Astrocyte (in vitro differentiated cells and primary cell): ENCODE measurements at places on chromosomes 6 and 20. TPM values are rescaled to one million over a fixed set of nuclear protein-coding genes. Genes with fewer than 3 reads are reported as not detected.

Gene DLK2
- total RNA-seq: 0.41 and 0.68 TPM in 2 replicates

Gene TMEM170B
- total RNA-seq: 1.5 and 2.5 TPM in 2 replicates

Gene PPIL6
- 1.6 and 1.7 TPM in 2 replicates for total RNA-seq

Gene SLC22A7
- not detected in 2 replicates for total RNA-seq

Gene IRF4
- total RNA-seq: 0.30 TPM in 1 of 2 replicates, not detected in the other

Gene PLA2G7
- total RNA-seq: 0.43 and 0.48 TPM in 2 replicates

Gene LY6G6D
- total RNA-seq: not detected in 2 replicates

Gene EPB41L1
- total RNA-seq: 35.0 and 39.4 TPM in 2 replicates

Gene UBE2C
- 6.2 and 12.3 TPM in 2 replicates for total RNA-seq

Gene SFT2D1
- 54.3 and 63.9 TPM in 2 replicates for total RNA-seq

Gene UBD
- total RNA-seq: 9.9 and 13.2 TPM in 2 replicates

GRCh38 chr6:47195011-47195650 is 114.6 kb downstream of the TNFRSF21 start:
- no peaks in the 10 kb centered on the region for H3K27me3 ChIP-seq
- no peak for DNase-seq
- no peaks in the 10 kb centered on the region for H3K36me3 ChIP-seq
- no peak overlapping the region for H3K27ac ChIP-seq

GRCh38 chr6:89605861-89606260 is 32.7 kb downstream of the LYRM2 start:
- no peak overlapping the region for H3K4me3 ChIP-seq
- H3K36me3 ChIP-seq: no peaks in the 10 kb centered on the region
- H3K27me3 ChIP-seq: no peaks in the 10 kb centered on the region
- no peaks in the 10 kb centered on the region for H3K4me1 ChIP-seq
- H3K27ac ChIP-seq: no peak overlapping the region
- DNase-seq: no peak

DNA sequence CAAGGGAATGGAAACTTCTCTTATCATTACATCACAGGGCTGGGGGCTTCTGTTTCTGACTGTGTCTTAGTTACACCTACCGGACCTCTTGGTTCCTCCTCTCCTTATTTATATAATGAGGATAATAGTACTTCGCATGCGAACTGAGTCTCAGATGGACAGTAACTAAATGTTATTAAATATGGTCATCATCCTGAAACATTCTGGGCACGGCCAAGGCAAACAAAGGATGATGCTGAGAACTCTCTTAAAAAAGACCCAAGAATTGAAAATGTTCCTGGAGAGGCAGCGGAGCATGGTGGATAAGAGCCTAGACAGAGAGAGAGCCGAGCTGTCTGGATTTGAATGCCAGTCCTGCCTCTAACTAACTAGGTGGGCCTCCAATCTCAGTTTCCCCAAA is 119.8 kb upstream of the SASH1 start:
- H3K4me1 ChIP-seq: peaks cover 19% of the 10 kb centered on the region
- no peaks in the 10 kb centered on the region for H3K27me3 ChIP-seq
- no peaks in the 10 kb centered on the region for H3K36me3 ChIP-seq

DNA sequence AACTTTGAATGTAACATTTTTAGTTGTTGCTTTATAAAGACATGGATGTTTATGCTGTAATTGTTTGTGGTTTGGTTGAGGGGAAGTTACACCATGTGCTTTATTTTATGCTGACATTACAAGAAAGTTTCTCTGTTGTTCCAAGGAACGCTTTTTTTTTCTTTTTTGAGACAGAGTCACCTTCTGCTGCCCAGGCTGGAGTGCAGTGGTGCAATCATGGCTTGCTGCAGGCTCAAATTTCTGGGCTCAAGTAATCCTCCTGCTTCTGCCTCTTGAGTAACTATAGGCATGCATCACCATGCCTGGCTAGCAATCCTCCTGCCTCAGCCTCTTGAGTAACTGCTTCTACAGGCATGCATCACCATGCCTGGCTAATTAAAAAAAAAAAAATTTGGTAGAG is 21.0 kb upstream of the IFNGR1 start:
- DNase-seq: peak; percentile 56
- H3K4me3 ChIP-seq: no peak overlapping the region
- H3K27ac ChIP-seq: no peak overlapping the region

GRCh38 chr6:434051-434705 is 42.6 kb downstream of the IRF4 start:
- no peaks in the 10 kb centered on the region for H3K36me3 ChIP-seq
- no peak overlapping the region for H3K27ac ChIP-seq
- H3K4me3 ChIP-seq: no peak overlapping the region
- H3K27me3 ChIP-seq: peaks cover 13% of the 10 kb centered on the region

- H3K27me3 ChIP-seq: peaks cover 3% of the 10 kb centered on the region
- DNase-seq: no peak
These were observed 61.2 kb upstream of the HBS1L start for GRCh38 chr6:135115834-135116233.

GRCh38 chr20:23510000-23510590 is 19.2 kb downstream of the CST8 start:
- H3K36me3 ChIP-seq: no peaks in the 10 kb centered on the region
- no peak overlapping the region for H3K27ac ChIP-seq
- no peaks in the 10 kb centered on the region for H3K4me1 ChIP-seq
- no peak overlapping the region for H3K4me3 ChIP-seq
- no peak for DNase-seq
- H3K27me3 ChIP-seq: no peaks in the 10 kb centered on the region

DNA sequence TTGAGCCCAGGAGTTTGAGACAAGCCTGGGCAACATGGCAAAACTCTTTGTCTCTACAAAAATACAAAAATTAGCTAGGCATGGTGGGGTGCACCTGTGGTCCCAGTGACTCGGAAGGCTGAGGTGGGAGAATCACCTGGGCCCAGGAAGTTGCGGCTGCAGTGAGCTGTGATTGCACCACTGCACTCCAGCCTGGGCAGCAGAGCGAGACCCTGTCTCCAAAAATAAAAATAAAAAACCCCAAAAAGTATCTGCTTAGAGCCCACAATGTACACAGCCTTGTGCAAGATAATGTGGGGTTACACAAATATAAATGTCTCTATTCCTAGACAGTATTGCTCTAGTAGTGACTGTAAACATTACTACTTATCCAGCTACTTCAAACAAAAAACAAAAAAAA is 5.9 kb downstream of the ESF1 start:
- no peak for DNase-seq
- H3K27ac ChIP-seq: no peak overlapping the region
- peaks cover 35% of the 10 kb centered on the region for H3K36me3 ChIP-seq
- H3K4me3 ChIP-seq: no peak overlapping the region
- H3K27me3 ChIP-seq: no peaks in the 10 kb centered on the region

- no peak for DNase-seq
- H3K36me3 ChIP-seq: peaks cover 17% of the 10 kb centered on the region
- H3K4me3 ChIP-seq: no peak overlapping the region
These were observed 8.7 kb downstream of the UBR2 start for GRCh38 chr6:42572523-42572922.

- H3K4me1 ChIP-seq: peaks cover 11% of the 10 kb centered on the region
- no peak overlapping the region for H3K4me3 ChIP-seq
These were observed 75.8 kb downstream of the SYCP2L start for GRCh38 chr6:10962673-10963072.

- H3K4me1 ChIP-seq: no peaks in the 10 kb centered on the region
- H3K27me3 ChIP-seq: peaks cover 42% of the 10 kb centered on the region
- H3K4me3 ChIP-seq: no peak overlapping the region
- no peak overlapping the region for H3K27ac ChIP-seq
These were observed 5.2 kb upstream of the XKR7 start for GRCh38 chr20:31962761-31963160.

DNA sequence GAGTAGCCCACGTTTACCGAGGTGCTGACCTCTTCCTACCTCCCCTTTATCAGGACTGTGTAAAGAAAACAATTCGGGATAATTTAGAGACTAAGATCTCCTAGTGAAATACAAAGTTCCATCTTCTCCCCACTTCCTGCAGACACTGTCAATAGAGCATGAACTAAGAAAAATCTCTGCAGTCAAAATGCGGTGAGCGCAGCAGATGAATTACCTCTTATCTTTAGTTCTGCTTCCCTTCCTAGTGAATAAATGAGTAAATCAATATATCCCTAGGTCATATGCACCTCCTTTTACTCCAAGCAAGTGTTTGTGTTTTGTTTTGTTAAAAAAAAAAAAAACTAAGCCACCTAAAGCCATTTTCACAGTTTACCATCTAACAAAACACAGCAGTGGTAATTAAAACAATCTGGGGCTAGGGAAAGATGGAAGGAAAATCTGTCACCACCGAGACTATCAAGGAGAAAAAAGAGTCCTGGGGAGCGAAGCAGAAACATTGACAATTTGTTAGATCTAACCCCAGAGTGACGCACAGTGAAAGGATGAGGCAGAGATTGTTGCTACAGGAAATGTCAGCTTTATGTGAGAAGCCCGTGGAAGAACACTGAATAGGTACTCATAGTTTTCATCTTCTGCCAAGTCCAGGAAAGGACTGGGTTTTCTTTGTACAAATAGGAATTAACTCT is 159.4 kb upstream of the SPTLC3 start:
- H3K36me3 ChIP-seq: no peaks in the 10 kb centered on the region
- no peak overlapping the region for H3K4me3 ChIP-seq
- no peak for DNase-seq
- no peaks in the 10 kb centered on the region for H3K4me1 ChIP-seq
- H3K27ac ChIP-seq: no peak overlapping the region
- H3K27me3 ChIP-seq: no peaks in the 10 kb centered on the region

DNA sequence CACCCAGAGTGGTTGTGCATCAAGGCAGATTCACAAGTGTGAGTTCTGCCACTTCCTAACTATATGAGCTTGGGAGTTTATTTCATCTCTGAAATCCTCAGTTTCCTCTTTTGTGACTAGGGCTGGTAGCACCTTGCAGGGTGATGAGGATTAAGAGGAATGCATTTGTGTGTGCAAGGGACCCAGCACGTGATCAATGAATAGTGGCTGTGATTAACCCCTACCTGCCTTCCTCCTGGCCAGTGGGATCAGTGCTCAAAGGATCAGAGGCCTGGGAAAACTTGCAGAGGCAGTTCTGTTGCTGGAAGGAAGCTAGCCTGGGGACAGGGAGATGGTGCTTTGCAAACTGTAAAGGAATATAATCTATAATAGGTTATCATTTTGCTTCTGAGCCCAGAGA is 7.3 kb downstream of the SDC4 start:
- no peak overlapping the region for H3K4me3 ChIP-seq
- no peak for DNase-seq
- H3K36me3 ChIP-seq: peaks cover 8% of the 10 kb centered on the region
- peaks cover 91% of the 10 kb centered on the region for H3K4me1 ChIP-seq
- peak overlapping the region; percentile 93 for H3K27ac ChIP-seq

DNA sequence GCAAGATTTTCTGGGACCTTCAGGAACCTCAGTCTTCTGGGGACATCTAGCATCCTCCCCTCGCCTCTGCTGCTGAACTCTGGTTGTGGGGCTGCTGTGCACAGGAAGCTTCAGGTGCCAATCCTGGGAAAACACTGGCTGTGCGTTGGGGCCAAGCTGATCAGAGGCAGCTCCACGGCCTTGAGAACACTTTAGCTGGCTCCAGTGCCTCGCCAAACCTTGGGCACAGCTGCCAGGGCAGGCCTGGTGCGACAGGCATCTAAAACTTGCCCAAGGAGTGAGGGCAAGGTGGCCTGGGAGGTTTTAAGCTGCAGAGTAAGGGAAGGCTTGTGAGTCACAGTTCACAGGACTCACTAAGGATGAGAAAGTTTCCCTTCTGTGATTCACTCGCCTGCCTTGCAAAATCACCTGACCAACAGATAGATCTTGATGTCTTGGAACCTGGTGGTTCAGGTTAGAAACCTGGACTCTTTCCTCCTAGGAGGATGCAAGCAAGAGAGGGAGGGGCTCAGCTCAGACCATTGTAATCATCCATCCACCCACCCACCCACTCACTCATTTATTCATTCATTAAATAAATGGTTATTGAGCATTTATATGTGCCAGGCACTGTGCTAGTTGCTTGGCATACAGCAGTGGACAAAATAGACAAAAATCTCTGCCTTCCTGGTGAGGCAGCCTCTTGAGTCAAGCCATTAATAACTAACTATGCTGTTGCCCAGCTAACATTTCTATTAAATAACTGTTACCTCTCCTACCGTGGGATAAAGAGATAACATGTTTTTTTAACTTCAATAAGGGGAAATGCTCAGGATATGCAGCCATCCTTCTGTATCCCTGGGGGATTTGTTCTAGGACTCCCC is 2.5 kb upstream of the SPATS1 start:
- H3K27me3 ChIP-seq: peaks cover 44% of the 10 kb centered on the region
- H3K4me1 ChIP-seq: no peaks in the 10 kb centered on the region
- H3K4me3 ChIP-seq: no peak overlapping the region
- peak; percentile 7 for DNase-seq
- H3K27ac ChIP-seq: no peak overlapping the region

GRCh38 chr20:40851051-40851450 is 162.0 kb upstream of the MAFB start:
- no peaks in the 10 kb centered on the region for H3K27me3 ChIP-seq
- no peak overlapping the region for H3K4me3 ChIP-seq
- H3K27ac ChIP-seq: no peak overlapping the region
- no peaks in the 10 kb centered on the region for H3K4me1 ChIP-seq

DNA sequence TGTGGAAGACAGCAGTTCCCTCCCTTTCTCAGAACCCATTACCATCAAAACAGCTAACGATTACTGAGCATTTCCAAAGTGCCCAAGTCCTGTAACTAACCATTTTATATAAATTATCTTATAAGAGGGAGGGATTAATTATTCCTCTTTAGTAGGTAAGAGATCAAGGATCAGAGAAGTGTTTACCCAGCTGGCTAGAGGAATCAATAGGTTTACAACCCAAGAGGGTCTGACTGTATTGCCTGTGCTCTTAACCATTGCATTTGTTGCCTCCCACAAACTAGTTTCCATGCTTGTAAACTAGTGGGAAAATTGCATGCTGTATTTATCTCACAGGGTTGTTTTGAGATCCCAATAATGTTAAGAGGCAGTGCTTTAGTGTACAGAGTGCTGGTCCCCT is 3.7 kb upstream of the DBNDD2 start:
- DNase-seq: no peak
- peaks cover 16% of the 10 kb centered on the region for H3K4me1 ChIP-seq
- no peak overlapping the region for H3K4me3 ChIP-seq

DNA sequence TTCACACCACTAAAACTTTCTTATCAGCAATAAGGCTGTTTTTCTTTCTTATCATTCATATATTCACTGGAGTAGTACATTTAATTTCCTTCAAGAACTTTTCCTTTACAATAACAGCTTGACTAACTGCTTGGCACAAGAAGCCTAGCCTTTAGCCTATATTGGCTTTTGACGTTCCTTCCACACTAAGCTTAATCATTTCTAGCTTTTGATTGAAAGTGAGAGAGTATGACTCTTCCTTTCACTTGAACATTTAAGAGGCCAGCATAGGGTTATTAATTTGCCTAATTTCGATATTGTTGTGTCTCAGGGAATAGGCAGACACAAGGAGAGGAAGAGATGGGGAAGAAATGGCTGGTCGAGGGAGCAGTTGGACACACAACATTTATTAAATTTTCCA is 23.6 kb downstream of the THEMIS start:
- no peaks in the 10 kb centered on the region for H3K4me1 ChIP-seq
- H3K36me3 ChIP-seq: no peaks in the 10 kb centered on the region
- H3K27me3 ChIP-seq: no peaks in the 10 kb centered on the region
- no peak overlapping the region for H3K27ac ChIP-seq
- no peak overlapping the region for H3K4me3 ChIP-seq

GRCh38 chr6:2187826-2188225 is 57.6 kb downstream of the GMDS start:
- H3K4me3 ChIP-seq: no peak overlapping the region
- no peaks in the 10 kb centered on the region for H3K27me3 ChIP-seq
- H3K27ac ChIP-seq: no peak overlapping the region
